ENCODE measurements at places on chromosomes 4 and X. TPM values are rescaled to one million over a fixed set of nuclear protein-coding genes. Genes with fewer than 3 reads are reported as not detected.

- DNase-seq: no peak
These were observed 224.4 kb upstream of the PCDH7 start for GRCh38 chr4:30495651-30496310.

DNA sequence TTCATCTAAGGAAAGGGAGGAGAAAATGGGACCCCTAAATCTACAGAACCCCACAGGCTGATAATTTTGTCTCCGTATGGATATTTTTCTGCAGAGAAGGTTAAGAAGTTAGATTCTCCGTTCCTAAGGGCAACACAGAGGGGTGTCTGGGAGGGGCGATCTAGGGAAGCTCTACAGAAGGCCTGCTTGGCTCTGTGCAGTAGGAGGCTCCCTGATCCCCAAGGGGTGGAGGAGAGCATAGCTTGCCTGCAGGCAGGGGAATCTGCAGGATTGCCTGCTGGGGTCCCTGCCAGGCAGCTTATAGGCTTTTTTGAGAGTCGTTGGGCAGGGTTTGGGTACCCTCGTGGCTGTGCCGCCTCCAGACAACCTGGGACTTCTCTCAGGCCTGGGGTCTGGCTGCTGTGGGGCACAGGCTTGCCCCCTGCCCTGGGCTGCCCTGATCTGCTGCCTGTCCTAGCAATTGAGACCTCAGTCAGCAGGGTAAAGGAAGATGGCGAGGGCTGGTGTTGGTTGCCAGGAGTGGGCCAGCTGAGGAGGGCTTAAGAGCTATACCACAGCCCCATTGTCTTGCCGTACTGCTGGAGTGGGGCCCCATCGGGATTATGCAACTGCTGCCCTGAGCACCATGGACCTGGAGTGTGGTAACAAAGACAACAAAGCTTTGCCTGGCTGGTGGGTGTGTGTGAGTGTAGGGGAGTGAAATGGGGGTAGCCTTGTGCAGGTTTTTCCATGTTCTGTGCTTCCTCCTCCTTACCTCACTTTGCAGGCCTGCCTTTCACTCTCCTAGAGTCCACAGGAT, 74.1 kb downstream of the EFNB1 start:
- DNase-seq: no peak

DNA sequence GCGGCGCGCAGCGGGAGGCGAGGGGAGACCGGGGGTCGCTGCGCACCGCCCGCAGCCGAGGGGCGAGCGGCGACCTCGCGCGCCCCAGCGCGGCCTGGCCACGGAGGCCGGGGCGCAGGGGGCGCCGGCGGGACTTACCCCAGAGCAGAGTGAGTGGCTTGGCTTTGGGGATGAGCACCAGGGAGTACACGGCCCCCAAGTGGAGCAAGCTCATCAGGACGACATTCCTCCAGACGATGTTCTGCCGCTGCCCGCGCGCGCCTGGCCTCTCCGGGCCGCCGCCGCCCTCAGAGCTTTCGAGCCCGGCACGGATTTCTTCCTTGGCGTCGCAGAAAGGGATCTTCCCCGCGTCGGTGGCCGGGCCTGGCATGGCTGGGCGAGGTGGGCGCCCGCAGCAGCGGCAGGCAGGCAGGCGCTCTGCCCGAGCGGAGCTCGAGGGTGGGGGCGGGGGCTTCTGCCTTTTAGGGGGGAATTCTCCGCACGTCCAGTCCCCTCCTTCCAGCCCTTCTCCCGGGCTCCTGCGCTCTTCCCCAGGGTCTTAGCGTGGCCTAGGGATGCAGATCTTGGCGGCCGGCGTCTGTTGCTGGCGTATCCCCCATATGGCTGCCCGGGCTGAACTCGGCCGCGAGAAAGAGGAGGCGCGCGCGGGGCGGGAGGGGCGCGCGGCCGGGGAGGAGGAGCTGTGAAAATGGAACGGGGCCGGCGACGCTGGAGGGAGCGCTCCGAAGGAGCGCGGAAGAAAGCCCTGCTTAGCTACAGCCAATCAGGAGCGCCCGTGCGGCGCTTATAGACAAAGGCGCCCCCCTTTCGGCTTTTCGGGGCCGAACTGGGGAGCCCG, at the start of gene SCD5:
Gene SCD5, minus strand, starts transcription at position 629 of the 838 bp plus-strand sequence. Its CDS starts 259 bp downstream, at position 370.
- DNase-seq: peak; percentile 84

- no peak for DNase-seq
These were observed 249.5 kb downstream of the INPP4B start for GRCh38 chr4:142596595-142596994.

The SNCA gene
- 0.19 TPM for total RNA-seq

The SRPX2 gene
- not detected for total RNA-seq
